ENCODE measurements at places on chromosomes 16 and 17.
A peak's percentile ranks its signal among the peaks of the same experiment; 100 is the strongest.

GRCh38 chr17:57145347-57145746 lies 60.3 kb downstream of the AKAP1 start:
- DNase-seq, result no peak

GRCh38 chr17:80901319-80901718 lies 90.3 kb upstream of the CHMP6 start:
- DNase-seq, result no peak

DNA sequence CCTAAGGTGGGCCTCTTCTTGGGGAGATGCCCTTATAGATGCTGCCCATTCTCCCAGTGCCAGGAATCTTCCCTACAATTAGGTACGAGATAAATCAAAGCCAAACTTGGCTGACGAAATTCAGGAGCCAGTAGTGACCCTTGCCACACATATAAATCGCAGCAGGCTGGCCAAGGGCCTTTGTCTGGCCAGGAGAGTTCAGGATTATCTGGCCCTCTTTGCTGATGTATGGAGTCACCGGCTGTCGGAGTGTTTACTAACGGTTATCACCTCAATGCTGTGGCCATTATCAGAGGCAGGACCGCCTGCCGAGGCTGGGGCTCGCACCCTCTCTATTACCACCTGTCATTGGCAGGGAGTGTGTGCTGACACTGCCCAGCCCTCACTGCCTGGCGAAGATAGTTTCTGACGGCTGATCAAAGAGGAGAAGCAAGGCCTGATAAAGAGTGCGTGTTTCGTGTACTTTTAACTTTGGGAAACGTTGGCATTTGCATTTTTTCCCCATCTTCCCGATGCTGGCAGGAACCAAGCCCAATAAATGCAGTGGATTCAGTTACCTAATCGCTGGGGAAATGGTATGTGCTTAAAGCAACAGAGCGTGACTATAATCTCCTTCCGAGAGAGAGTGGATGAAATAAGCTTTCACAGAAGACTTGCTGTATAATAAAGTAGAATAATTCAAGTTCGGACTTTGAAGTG lies 32.8 kb upstream of the TBX2 start:
- DNase-seq, result no peak

- DNase-seq, result no peak
These were observed 35.5 kb upstream of the TMEM92 start for GRCh38 chr17:50238601-50239280.

DNA sequence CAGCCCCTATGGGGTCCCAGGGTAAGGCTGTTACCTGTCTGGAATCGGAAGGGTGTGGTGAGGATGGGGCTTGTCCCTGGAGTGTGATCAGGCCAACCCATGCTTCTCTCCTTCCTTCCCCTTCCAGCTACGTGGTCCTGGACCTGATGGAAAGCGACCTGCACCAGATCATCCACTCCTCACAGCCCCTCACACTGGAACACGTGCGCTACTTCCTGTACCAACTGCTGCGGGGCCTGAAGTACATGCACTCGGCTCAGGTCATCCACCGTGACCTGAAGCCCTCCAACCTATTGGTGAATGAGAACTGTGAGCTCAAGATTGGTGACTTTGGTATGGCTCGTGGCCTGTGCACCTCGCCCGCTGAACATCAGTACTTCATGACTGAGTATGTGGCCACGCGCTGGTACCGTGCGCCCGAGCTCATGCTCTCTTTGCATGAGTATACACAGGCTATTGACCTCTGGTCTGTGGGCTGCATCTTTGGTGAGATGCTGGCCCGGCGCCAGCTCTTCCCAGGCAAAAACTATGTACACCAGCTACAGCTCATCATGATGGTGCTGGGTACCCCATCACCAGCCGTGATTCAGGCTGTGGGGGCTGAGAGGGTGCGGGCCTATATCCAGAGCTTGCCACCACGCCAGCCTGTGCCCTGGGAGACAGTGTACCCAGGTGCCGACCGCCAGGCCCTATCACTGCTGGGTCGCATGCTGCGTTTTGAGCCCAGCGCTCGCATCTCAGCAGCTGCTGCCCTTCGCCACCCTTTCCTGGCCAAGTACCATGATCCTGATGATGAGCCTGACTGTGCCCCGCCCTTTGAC lies 2.4 kb downstream of the MAPK7 start:
- DNase-seq, result no peak

GRCh38 chr17:32452281-32452680 lies 8.0 kb downstream of the PSMD11 start:
- no peak for DNase-seq

GRCh38 chr16:70018254-70018653 lies 67.1 kb downstream of the CLEC18A start:
- no peak for DNase-seq

DNA sequence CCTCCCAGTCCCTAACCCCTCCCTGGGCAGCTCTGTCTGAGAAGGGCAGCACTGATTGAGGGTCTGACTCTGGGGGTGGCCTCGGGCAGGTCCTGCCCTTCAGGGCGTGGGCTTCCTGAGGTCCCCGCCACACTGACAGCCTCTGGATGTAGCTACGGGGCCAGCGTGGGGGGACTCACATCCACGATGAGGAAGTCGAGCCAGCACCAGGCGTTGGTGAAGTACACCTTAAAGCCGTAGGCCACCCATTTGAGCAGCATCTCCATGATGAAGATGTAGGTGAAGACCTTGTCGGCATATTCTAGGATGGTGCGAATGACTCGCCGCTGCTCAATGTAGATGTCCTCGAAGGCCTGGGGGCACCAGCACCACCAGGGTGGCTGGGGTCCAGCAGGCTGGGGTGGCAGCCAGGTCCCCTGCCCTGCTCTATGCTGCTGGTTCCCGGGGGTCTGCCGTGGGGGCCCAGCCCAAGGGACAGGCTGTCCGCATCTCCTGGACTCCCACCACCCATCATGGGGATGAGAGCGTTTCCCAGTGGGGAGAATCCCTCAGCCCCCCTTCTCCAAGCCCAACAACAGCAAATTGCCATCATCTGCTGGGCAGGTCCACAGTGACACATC lies 15.7 kb upstream of the CD79B start:
- no peak for DNase-seq

GRCh38 chr17:45160447-45161287 lies 1.0 kb upstream of the HEXIM2 start:
- DNase-seq, result peak; percentile 90

- peak; percentile 35 for DNase-seq
These were observed 1.1 kb downstream of the PRSS33 start for GRCh38 chr16:2786061-2786825.

- DNase-seq, result peak; percentile 74
These were observed 5.2 kb downstream of the ASGR1 start for GRCh38 chr17:7173687-7174602.

GRCh38 chr16:48687421-48688038 lies 77.5 kb upstream of the N4BP1 start:
- no peak for DNase-seq

DNA sequence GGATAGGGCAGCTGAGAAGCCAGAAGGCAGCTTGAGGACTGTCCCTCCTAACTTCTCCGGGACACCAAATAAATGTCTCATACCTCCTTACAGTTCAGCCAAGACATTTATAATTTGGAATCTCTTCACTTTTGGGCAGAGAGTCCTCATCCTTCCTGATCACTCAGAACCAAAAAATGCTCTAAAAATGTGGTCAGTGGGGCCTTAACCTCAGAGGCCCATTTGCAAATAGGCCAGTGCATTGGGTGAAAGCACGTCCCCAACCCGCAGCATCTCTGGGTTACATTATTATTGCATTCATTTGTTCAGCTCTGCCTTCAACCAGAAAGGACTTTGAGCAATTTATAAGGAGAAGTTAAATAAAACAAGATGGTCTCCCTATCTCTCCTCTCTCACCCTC lies 112.4 kb upstream of the IRX3 start:
- DNase-seq, result no peak

GRCh38 chr16:1030473-1030901 lies 42.1 kb upstream of the SSTR5 start:
- no peak for DNase-seq

DNA sequence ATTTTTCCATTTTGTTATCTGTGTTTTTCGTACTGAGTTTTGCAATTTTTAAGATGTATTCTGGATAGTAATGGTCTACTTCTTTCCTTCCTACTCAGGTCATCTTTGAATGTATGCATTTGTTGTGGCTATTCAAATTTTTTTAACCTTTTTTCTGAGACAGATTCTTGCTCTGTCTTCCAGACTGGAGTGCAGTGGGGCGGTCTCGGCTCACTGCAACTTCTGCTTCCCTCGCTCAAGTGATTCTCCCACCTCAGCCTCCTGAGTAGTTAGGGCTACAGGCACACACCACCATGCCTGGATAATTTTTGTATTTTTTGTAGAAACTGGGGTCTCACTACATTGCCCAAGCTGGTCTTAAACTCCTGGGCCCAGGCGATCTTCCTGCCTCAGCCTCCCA lies 33.6 kb downstream of the VPS35L start:
- DNase-seq, result no peak

DNA sequence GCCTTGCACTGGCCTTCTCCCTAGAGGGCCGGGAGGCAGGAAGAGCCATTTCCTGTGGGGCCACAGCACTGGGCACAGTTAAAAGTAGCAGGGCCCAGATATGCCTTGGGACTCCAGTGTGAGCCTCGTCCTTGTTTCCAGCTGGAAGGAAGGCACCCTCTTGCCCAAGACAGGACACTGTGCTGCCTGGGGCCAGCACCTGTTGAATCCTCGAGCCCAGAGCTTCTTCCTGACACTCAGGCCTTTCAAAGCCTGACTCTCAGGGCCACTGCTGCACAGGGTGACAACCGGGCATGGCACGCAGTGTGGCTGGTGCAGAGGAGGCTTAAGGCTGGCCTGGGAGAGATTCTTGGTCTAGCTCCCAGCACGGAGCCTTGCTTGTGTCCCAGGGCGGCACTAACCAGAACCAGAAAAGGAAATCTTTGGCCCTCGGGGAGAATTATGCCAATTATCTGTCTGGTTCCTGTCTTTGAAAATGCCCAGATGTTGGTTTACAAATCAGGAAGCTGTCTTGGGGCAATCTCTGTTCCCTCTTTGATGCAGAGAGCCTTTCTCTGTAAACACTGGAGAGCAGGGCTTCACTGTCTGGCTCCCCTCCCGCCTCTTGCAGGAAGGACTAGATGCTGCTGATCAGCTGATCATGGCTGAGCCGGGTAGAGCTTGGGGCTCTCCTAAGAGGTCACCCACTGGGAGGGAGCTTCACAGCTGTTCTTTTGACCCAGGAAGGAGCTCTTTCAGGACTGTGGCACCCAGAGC lies 11.1 kb downstream of the LDHD start:
- no peak for DNase-seq

- DNase-seq, result no peak
These were observed 969 bp upstream of the CETP start for GRCh38 chr16:56960681-56961281.

GRCh38 chr16:7526736-7527135 lies 194.1 kb downstream of the RBFOX1 start:
- DNase-seq, result no peak

DNA sequence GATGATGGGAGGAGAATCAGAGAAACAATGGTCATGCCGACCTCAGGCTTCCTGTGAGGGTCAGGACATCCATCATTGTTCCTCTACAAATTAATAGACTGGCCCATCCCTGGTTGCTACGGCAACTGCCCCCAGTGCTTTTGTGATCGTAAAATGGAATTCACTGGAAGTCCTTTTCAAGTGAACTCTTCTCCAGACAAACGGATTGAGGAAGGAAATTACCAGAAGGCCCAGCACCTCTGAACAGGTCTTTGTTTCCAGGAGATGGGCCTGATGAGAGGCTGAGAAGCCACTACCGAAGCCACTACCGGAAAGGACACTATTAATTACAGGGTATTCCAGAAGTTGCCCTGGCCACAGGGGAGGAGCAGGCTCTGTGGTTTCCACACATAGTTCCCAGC lies 126.0 kb downstream of the MGAT5B start:
- no peak for DNase-seq

DNA sequence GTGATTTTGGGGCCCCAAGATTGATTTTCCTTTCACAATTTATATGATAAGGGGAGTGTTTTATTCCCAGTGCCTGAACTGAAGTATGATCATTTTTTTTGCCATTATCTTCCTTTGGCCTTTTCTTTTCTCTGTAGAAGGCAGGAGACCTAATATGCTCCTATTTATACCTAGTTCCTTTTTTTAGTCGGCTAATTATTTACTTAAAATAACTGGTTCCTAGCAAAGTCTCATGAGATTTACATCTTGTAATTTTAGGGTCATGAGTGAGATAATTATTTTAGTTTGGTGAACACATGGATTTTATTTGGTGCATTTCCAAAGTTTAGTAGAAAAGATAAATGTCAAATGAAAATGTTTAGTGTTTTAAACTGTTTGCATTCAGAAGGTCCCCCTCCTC lies 24.8 kb downstream of the SEC14L1 start:
- no peak for DNase-seq

DNA sequence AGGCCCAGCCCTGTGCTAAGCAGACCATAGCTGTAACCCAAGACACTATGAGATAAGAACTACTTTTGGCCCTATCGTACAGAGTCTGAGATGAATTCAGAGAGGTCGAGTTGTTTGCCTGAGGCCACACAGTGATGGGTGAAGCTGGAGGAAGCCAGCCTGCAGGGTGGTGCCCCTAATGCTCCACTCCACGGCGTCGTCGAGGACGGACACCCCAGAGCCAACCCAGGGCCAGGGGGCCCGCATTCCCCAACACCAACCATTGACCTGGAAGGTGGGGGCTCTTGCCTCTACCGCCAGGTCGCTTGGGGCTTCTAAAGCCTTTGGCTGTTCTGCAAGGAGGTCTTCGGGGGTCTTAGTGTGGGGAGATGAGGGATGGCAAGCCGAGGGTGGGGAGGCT lies 84.1 kb downstream of the IRF8 start:
- DNase-seq, result no peak

- no peak for DNase-seq
These were observed 5.2 kb upstream of the RNF135 start for GRCh38 chr17:30965686-30966085.

GRCh38 chr17:61225178-61225882 lies 174.3 kb upstream of the TBX2 start:
- no peak for DNase-seq

- DNase-seq, result no peak
These were observed 173.8 kb downstream of the RPTOR start for GRCh38 chr17:80718428-80718827.

DNA sequence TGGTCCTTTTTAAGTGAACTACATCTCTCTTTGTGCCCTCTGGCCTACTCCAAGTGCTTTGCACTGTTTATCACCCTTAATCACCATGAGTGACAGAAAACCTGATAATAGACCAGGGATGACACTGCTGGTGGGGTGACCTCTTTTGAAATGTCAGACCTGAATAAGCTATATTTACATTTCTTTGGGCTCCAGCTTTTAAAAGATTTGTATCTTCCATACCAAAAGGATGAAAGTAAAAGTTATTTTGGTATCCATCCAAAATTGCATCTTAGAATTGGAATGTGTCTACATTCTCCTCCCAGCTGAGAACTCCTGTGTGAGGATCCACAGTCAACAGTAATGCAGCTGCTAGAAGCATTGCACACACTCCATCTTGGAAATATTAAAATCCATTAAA lies 370.0 kb downstream of the CDH11 start:
- DNase-seq, result no peak

DNA sequence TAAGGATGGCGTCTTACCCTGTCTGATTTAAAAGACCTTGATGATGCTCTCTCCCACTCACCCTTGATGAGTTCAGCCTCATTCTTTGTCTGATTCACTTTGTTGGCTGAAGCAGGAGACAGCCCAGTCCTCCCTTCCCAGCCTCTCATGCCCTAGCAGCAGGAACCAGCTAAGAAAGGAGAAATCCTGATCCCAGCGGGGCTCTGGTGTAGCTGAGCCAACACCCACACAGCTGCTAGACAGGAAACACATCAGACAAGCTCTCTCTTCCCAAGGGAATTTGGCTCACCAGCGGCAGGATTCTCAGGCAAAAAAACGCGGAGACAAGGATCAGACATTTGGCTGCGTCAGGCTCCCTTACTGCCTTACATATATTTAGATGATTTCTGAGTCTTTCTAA lies 211.5 kb downstream of the CDH11 start:
- DNase-seq, result peak; percentile 50

GRCh38 chr16:89864527-89864820 lies 8.9 kb upstream of the TCF25 start:
- no peak for DNase-seq

Data from right forelimb (tissue), 1 donor.